Pulmonary artery endothelial cell (primary cell): ENCODE measurements at places on chromosomes 3 and 15. TPM values are rescaled to one million over a fixed set of nuclear protein-coding genes. Genes with fewer than 3 reads are reported as not detected.

GRCh38 chr3:71425491-71426071 lies 157.9 kb downstream of the FOXP1 start:
- no peak for DNase-seq

GRCh38 chr3:120244834-120245225 lies 40.2 kb downstream of the GPR156 start:
- no peak for DNase-seq

DNA sequence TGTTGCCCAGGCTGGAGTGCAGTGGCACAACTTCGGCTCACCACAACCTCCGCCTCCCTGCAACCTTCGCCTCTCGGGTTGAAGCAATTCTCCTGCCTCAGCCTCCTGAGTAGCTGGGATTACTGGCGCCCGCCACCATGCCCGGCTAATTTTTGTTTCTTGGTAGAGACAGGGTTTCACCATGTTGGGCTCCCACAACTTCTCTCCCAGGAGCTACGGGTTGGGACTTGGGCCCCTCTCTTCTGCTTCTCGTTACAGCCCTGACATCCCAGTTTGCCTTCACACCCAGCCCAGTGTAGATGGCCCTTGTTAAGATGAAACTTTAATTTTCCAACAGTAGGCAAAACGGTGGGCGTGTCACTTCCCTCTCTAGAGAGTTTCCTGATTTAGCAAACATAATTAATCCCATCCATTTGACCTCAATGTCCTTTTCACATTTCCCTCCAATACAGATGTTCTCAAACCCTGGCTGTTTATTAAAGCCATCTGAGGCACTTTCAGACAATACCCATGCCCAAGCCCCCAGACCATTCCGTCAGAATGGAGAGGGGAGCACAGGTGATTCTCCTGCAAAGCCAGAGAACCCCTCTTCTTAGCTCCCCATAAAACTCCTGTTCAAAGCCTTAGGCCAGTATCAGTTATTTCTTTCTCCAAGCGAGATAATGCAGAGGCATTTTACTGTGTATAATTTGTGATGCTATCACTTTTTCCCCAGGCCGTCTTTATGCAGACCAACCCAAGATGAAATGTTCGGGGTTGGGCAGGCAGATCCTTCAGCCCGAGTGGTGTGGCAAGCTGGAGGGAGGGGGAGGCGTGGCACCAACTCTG lies 245.7 kb downstream of the XXYLT1 start:
- DNase-seq = no peak

- no peak for DNase-seq
Measured at GRCh38 chr3:4083225-4084015, 219.7 kb upstream of the SETMAR start.

- DNase-seq = no peak
Measured at GRCh38 chr15:62241135-62241770, 76.2 kb upstream of the C2CD4B start.

GRCh38 chr15:25862071-25862471 lies 1.1 kb downstream of the ATP10A start:
- DNase-seq = no peak

GRCh38 chr3:45992821-45993221 lies 2.8 kb downstream of the FYCO1 start:
- no peak for DNase-seq

DNA sequence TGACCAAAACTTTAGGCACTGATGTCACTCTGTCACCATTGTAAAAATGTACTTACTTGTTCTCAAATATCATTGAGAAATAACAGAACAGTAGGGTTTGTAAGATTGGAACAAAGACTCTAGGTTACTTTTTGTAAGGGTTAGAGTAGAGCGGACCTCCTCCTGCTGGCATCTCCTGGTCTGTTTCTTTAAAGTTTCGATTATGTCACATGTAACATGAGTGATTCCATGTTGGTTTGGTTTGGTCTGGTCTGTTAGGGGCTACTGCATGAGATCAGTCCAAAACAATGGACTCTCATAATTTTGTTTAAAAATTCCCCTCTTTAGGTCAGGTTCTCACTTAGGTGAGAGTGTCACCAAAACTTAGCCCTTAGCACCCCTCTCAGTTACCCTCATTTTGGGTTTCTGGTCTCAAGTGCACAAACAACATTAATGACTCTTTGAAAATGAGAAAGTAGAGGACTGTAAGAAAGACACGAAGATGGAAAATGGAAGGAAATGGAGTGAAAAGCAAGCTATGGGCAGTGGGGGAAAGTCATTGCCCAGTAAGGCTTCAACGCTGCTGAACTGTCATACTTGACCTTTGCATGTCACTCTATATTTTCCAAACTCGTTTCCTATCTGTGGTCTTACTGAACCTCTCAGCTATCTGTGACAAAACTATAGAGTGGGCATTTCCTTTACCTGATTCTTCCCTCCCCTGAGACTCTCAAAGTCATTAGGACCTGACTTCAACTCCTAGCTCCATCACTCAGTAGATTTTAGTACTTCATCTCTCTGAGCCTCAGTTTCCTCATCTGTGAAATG lies 52.7 kb downstream of the LDHAL6B start:
- no peak for DNase-seq

GRCh38 chr3:161854232-161854771 lies 357.7 kb downstream of the OTOL1 start:
- no peak for DNase-seq

GRCh38 chr15:71346464-71346863 lies 231.2 kb downstream of the THSD4 start:
- no peak for DNase-seq

- no peak for DNase-seq
Measured at GRCh38 chr3:154101250-154101649, 19.9 kb upstream of the ARHGEF26 start.

DNA sequence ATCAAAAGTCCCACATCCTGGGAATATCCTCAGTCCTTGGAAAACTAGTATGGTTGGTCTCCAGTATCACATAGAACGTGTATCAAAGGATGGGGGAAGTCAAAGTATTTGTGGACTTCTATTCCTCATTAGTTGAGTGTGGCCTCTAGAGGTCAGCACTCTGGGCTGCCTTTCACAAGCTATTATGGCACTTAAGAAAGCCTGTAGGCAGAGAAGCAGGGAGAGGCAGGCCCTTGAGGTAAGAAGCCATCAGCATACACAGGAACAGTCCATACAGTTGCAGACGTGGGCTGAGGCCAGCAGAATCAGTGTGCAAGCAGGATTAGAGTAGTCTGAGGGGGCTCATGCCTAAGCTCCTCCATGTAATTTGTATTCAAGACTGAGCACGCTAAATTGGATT lies 341.7 kb downstream of the CLSTN2 start:
- no peak for DNase-seq

DNA sequence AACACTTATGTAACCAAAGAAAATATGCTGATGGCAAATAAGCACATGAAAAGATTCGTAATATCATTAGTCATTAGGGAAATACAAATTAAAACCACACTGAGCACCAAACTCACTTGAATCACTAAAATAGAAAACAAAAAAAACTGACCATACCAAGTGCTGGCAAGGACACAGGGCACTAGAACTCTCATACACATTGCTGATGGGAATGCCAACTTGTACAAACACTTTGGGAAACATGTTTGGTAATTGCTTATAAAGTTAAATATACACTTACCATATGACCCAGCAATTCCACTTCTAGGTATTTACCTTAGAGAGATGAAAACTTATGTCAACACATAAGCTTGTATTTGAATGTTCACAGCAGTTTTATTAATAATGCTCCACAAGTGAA lies 95.5 kb downstream of the TFDP2 start:
- DNase-seq = no peak

DNA sequence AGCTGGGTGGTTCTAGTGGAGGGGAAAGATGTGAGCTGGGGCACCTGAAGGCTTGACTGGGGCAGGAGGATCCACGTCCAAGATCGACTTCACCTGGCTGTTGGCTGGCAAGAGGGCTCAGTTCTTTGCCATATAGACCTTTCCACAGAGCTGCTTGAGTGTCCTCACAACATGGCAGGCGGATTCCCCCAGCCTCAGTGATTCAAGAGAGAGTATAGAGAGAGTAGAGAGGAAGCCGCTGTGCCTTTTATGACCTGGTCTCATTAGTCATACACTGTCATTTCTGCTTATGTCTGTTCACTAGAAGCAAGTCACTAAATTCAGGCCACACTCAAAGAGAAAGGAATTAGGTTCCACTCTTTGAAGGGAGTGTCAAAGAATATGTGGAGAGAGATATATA lies 101.6 kb downstream of the APBA2 start:
- DNase-seq = no peak

Gene SCAMP5
- 3.5 and 5.9 TPM in 2 replicates for total RNA-seq

Gene MUC4
- not detected in 2 replicates for total RNA-seq

Gene CLRN1
- not detected in 2 replicates for total RNA-seq

Gene UACA
- total RNA-seq = 84.9 and 152 TPM in 2 replicates

Gene TEX264
- total RNA-seq = 29.4 and 31.5 TPM in 2 replicates

Gene SLC12A8
- 0.20 and 0.42 TPM in 2 replicates for total RNA-seq

Gene MAN2A2
- total RNA-seq = 19.8 and 31.8 TPM in 2 replicates

Gene CIP2A
- total RNA-seq = 26.0 and 73.2 TPM in 2 replicates
